ENCODE measurements at places on chromosomes 1 and 21. TPM values are rescaled to one million over a fixed set of nuclear protein-coding genes. Genes with fewer than 3 reads are reported as not detected.

DNA sequence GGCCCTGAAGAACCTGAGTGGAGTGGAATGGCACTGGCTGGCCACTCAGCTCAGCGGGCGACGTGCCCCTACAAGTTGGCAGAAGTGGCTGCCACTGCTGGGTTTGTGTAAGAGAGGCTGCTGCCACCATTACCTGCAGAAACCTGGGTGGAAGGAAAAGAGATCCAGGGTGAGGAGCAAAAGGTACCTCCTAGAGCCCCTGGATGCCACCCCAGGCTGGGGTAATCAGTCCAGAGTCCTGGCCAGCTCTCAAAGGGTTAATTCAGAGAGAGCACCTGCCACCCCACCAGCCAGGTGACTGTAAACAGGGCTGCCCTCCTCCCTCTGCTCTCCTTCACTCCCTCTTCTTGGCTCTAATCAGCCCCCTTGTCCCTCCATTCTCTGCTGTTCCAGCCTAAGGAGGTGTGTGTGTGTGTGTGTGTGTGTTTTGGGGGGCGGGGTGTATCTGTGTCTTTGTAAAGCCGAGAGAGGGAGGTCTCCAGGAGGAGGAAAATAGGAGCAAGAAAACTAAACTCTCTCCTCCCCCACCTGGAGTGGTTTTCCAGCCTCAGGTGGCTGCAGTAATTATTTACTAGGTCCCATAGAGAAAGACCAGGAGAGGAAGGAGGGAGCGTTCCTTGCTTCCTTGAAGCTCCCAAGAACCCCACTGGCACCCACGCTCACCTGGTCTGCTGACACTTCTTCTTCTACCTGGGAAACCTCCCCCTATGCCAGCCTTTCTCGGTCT, 12.6 kb downstream of the TRIM46 start:
- no peak overlapping the region for H3K4me3 ChIP-seq
- DNase-seq, result no peak
- no peaks in the 10 kb centered on the region for H3K27me3 ChIP-seq
- H3K27ac ChIP-seq, result no peak overlapping the region
- peaks cover 11% of the 10 kb centered on the region for H3K4me1 ChIP-seq

GRCh38 chr21:42230178-42230577, 11.2 kb downstream of the ABCG1 start:
- H3K27me3 ChIP-seq, result no peaks in the 10 kb centered on the region
- H3K27ac ChIP-seq, result no peak overlapping the region
- H3K36me3 ChIP-seq, result peaks cover 30% of the 10 kb centered on the region

- H3K27ac ChIP-seq, result no peak overlapping the region
- no peaks in the 10 kb centered on the region for H3K36me3 ChIP-seq
- peaks cover 2% of the 10 kb centered on the region for H3K4me1 ChIP-seq
- no peak for DNase-seq
These were observed 25.9 kb downstream of the SHISA4 start for GRCh38 chr1:201914456-201915235.

CACHD1 gene
- 0.55 TPM for total RNA-seq

All from activated CD8-positive, alpha-beta T cell treated with anti-CD3 and anti-CD28 coated beads, Interleukin-2, amount 10 ng/mL, durations not matched to agents 7 days and 5 days (primary cell).